ENCODE measurements at places on chromosomes 2 and 18. TPM values are rescaled to one million over a fixed set of nuclear protein-coding genes. Genes with fewer than 3 reads are reported as not detected.
A peak's percentile ranks its signal among the peaks of the same experiment; 100 is the strongest.

GRCh38 chr2:26290001-26290400, 45.3 kb downstream of the HADHB start:
- H3K4me1 ChIP-seq: no peaks in the 10 kb centered on the region
- H3K4me3 ChIP-seq: no peak overlapping the region
- H3K27ac ChIP-seq: no peak overlapping the region
- no peaks in the 10 kb centered on the region for H3K27me3 ChIP-seq

- DNase-seq: no peak
- no peaks in the 10 kb centered on the region for H3K36me3 ChIP-seq
- no peaks in the 10 kb centered on the region for H3K27me3 ChIP-seq
- no peak overlapping the region for H3K4me3 ChIP-seq
- H3K27ac ChIP-seq: no peak overlapping the region
Observed at GRCh38 chr2:5497874-5498273, 194.3 kb upstream of the SOX11 start.

DNA sequence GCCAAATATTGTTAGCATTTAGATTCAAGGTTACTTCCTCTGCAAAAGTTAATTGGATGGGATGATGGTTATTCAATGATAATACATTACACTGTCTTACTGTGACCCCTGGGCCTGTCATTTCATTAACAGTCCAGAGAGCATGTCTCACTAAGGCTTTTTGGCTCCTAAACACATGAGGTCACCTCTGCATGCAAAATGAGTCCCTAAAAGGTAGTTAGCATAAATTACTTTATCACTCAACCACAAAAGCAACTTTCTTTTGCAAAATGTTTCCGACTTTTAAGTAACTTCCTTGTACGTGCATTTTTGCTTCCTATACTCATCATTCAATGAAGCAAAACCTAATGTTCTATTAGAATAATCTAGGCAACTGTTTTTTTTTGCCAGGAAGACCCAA, 16.8 kb upstream of the AGFG1 start:
- no peaks in the 10 kb centered on the region for H3K4me1 ChIP-seq
- no peaks in the 10 kb centered on the region for H3K36me3 ChIP-seq
- no peak overlapping the region for H3K27ac ChIP-seq
- DNase-seq: no peak
- H3K27me3 ChIP-seq: no peaks in the 10 kb centered on the region

DNA sequence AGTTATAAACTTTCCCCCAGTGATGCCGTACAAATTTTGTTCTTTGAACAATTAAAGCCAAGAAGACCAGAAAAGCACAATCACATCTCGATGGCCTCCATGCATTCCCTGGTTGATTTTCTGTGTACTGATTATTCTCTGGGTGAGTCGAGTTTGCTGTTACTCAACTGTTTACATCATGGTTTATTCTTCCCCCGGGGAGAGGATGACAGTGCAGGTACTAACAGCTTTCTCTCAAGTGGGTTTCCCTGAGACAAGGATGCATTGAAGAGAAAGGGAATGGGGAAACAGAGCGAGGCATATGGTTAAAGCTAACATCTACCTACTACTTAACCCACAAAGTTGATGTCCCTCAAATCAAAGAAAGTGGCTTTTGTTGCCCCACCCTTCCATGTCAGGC, 410.8 kb upstream of the FANCL start:
- no peak overlapping the region for H3K27ac ChIP-seq
- DNase-seq: no peak
- no peaks in the 10 kb centered on the region for H3K27me3 ChIP-seq

DNA sequence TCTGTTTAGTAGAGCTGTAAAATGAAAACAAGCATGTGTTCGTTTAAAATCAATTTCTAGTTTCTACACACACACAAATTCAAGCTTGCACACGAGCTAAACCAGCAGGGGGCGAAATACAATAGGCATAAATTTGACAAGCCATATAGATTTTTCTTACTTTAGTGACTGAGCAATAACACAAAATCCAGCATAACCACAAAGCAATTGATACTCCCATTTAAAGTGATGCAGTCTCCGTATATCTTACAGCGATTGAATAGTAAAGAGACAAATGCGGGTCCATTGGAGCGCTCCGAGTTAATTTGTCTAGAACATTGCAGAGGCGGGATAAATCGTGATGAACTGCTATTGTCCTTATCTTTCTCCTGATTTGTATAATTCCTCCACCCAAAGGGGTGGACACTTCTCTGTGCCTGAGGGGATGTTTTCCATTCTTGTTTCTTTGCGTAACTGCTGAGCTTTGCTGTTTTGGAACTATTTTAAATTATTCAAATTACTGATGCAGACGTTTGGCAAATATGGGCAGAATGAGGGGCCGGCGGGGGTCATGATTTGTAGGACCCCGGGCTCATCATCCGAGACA, 1.2 kb upstream of the AFTPH start:
- H3K27ac ChIP-seq: no peak overlapping the region
- no peaks in the 10 kb centered on the region for H3K4me1 ChIP-seq
- H3K4me3 ChIP-seq: peak overlapping the region; percentile 62

DNA sequence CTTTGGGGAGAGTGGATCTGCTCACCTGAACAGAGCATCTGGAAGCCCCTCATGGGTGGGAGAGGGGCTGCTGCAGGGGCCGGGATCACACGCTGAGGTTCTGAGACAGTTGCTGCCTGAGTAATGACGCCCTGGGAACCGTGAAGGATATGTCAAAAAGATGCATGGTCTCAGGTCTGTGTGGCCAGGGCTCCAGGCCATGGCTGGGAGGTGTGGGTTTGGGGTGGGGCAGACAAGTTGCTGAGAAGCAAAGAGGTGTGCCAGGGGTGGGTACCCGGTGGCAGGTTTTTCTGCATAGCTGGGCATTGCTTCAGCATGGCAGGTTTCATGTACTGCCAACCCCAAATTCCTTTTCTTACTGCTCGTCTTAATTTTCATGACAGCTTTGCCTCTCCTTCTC, 133.5 kb downstream of the RPIA start:
- no peak for DNase-seq
- no peaks in the 10 kb centered on the region for H3K27me3 ChIP-seq
- H3K27ac ChIP-seq: no peak overlapping the region
- no peak overlapping the region for H3K4me3 ChIP-seq

DNA sequence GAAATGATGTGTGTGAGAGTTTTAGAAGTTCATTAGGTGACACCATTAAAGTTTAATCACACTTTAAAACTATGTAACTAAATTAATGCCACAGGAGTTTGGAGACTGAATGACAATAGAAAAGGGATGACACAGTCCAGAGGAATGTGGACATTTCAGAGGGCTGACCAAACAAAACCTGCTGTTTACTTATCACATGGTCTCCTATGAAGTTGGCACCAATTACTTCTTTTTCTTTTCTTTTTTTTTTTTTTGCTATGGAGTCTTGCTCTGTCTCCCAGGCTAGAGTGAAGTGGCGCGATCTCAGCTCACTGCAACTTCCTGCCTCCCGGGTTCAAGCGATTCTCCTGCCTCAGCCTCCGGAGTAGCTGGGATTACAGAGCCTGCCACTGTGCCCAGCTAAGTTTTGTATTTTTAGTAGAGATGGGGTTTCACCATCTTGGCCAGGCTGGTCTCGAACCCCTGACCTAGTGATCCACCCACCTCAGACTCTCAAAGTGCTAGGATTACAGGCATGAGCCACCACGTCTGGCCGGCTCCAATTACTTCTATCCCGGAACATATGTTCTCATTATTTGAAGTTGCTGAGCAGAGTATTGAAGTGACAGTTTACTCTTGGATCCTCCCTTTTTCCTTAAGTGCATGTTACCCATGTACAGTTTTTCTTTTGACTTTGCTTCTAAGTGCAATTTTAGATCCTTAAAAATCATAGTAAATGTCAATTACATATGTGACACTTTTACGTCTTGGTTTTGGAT, 4.3 kb downstream of the AGPS start:
- H3K27ac ChIP-seq: no peak overlapping the region
- no peaks in the 10 kb centered on the region for H3K4me1 ChIP-seq
- H3K27me3 ChIP-seq: no peaks in the 10 kb centered on the region
- no peaks in the 10 kb centered on the region for H3K36me3 ChIP-seq
- H3K4me3 ChIP-seq: no peak overlapping the region

DNA sequence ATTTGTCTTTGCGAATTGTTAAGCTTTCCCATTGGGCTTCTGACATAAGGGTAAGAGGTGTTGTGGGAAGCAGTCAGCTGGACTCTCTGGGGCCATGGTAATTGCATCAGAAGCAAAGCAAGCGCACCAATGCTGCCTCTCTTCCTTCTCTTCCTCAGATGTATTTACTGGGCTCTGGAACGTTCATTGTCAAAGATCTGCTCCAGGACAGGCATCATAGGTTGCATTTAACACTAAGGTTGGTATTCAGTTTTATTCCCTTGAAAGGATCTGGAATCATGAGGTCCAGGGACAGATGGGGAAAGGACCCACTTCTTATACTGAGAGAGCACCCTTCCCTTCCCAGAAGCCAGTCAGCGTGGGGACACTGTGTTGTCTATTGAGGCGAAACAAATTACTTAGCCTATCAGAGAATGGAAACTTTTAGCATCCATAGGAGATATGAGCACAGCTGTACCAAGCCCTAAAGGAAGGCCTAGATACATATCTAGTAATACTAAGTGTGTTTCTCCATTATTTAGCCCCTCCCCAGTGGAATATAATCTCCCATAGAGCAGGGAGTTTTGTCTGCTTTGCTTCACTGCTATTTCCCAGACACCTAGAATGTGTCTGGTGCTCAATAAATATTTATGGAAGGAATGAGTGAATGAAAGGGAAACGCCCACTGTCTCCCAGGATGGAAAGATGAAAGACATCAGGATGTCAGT, 72.2 kb downstream of the COA5 start:
- H3K27me3 ChIP-seq: no peaks in the 10 kb centered on the region
- H3K27ac ChIP-seq: no peak overlapping the region
- DNase-seq: no peak
- no peak overlapping the region for H3K4me3 ChIP-seq
- peaks cover 7% of the 10 kb centered on the region for H3K36me3 ChIP-seq

DNA sequence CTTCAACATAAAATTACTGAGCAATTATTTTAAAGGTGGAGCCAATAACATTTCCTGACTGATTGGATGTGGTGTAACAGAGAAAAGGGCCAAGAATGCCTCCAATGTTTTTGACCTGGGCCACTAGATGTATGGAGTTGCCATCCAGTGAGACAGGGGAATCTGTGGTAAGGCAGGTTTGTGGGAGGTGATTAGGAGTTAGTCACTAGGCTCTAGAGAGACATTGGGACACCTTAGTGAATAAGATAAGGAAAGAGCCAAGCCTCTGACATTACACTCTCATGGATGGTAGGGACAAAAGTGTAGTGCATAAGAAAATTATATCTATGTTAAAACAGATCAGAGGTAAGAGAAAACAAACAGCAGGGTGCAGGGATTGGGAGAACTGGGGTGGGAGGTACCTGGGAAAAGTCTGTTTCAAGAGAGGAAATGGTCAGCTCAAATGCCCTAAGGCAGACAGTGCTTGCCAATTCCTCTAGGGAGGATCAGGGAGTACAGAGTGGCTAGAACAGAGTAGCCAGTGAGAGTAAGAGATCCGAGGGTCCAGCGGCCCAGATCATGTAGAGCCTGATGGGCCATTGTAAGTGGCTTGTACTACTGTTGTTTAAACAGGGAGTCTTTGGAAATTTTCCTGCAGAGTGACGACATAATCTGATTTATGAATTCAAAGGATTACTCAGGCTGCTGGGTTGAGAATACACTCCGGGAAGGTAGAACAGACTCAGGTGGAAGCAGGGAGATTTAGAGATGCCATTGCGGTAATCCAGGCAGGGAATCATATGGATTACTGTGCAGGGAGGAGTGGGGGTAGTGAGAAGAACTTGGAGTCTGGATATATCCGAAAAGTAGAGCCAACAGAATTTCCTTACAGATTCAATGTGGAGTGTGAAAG, 45.7 kb upstream of the CUL3 start:
- no peak for DNase-seq
- no peaks in the 10 kb centered on the region for H3K36me3 ChIP-seq
- no peaks in the 10 kb centered on the region for H3K4me1 ChIP-seq
- no peak overlapping the region for H3K27ac ChIP-seq
- no peak overlapping the region for H3K4me3 ChIP-seq

DNA sequence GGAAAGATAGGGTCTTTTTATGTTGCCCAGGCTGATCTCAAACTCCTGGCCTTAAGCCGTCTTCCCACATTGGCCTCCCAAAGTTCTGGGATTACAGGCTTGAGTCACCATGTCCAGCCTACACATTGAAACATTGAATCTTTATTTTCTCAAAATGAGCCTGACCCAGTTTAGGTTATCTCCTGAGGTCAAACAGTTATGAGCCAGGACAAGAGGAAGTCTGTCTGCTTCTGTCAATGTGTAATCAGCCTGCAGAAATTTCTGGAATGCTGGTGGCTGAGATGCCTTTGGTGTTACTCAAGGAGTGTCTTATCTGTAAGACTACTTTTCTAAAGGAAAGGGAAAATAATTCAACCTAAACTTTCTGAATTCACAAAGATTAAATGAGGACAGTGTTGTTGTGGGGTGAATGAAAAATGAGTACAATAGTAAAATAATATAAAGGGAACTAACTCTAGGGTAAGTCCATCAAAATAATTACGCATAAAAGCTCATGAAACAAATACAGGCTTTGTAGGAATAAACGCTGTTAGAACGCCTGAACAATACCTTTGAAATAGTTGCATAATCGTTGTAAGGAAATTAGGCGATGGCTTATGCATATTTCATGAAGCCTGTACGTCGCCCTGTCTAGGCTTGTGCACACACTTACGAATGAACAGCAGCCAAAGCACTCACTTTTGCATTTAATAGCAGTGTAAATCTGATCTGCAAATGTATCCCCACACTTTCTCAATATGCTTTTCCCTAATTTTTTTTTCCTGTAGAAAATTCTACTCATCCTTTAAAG, 260.8 kb downstream of the RDH14 start:
- no peaks in the 10 kb centered on the region for H3K36me3 ChIP-seq
- H3K27ac ChIP-seq: no peak overlapping the region
- no peak for DNase-seq
- no peak overlapping the region for H3K4me3 ChIP-seq
- H3K27me3 ChIP-seq: no peaks in the 10 kb centered on the region
- H3K4me1 ChIP-seq: no peaks in the 10 kb centered on the region

DNA sequence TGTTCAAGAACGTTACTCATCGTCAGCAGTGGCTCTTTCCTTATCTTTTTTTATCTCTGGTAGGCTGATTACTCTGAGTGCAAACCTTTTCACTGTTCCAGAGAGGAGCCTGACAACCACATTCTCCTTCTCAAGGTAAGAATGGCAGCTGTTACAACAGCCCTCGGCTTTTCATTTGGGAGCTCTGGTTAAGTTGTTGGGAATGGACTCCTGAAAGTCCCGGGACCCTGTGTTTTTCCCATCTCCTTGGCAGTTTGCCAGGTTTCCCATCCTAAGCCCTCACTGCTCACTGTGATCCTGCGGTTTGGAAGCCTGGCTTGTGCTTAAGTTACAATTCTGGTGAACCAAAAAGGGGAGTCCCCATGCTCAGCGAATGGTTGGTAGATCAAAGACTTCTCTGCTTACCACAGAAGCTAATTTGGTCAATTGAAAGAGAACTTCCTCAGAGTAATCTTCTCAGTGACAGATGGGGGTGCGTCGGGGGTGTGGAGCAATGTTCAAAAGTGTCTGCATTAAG, 122.3 kb downstream of the LYPD6B start:
- H3K4me3 ChIP-seq: no peak overlapping the region
- H3K4me1 ChIP-seq: no peaks in the 10 kb centered on the region

The ALPI gene
- total RNA-seq: not detected

The MGAT4A gene
- 65.8 TPM for total RNA-seq

The RGPD3 gene
- not detected for total RNA-seq

The SLC14A1 gene
- 33.1 TPM for total RNA-seq

The NEU4 gene
- 0.26 TPM for total RNA-seq

The CNGA3 gene
- total RNA-seq: not detected

The PLGLB2 gene
- total RNA-seq: 2.5 TPM

The GPR45 gene
- total RNA-seq: not detected

The BOK gene
- 6.3 TPM for total RNA-seq

The CTNNA2 gene
- not detected for total RNA-seq

The SPATA3 gene
- total RNA-seq: not detected

The ABCB11 gene
- 0.21 TPM for total RNA-seq

The RNF152 gene
- 25.5 TPM for total RNA-seq
